ENCODE measurements at places on chromosomes 11 and 22. TPM values are rescaled to one million over a fixed set of nuclear protein-coding genes. Genes with fewer than 3 reads are reported as not detected.

The MS4A12 gene
- total RNA-seq, result not detected

The KRTAP5-10 gene
- total RNA-seq, result not detected

The RIMBP3B gene
- total RNA-seq, result 0.27 TPM

The CABP4 gene
- total RNA-seq, result 0.27 TPM

The CYTH4 gene
- total RNA-seq, result 3.9 TPM

The ZP1 gene
- total RNA-seq, result not detected

The NDUFA6 gene
- 38.3 TPM for total RNA-seq

The OR4A47 gene
- total RNA-seq, result not detected

The AGBL2 gene
- 3.6 TPM for total RNA-seq

The USP2 gene
- total RNA-seq, result 1.1 TPM
